AG08395 (cell line): ENCODE measurements at places on chromosomes 11 and 22.

GRCh38 chr11:65185171-65185570 lies 3.4 kb downstream of the CAPN1 start:
- no peak for DNase-seq

- DNase-seq: no peak
Measured at GRCh38 chr11:117425679-117426296, 98.1 kb downstream of the CEP164 start.

DNA sequence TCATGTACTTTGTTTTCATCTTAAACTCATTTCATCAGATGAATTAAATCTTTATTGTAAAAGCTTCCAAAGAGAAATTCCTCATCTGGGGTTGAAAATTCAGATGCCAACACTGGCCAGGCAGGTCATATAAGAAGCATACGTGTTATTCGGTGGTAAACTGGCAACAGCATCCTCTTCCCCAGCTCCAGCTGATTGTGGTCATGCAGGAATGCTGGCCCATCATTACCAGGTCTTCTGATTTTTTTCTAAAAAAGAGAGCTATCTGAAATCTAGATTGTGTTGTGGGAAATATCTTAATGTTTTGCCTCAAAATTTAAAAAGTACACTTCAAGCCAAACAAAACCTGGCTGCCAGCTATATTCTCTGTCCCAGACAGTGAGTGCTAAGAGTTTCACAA lies 53.6 kb downstream of the ARFGAP2 start:
- DNase-seq: no peak

DNA sequence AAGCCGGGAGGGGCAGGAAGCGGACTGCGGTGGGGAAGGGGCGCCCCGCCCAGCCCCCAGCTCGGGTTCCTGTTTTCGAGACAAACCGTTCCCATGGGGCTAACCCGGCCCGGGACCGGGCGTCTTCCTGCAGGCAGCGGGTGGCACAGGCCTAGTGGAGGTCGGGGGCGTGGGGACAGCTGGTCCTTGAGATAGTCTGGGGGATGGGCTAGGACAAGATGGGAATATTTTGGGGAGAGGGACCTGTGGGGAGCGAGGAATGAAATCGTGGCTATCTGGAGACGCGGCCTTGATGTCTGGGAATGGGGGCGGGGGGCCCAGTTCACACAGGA lies 1.2 kb upstream of the RASGRP2 start:
- DNase-seq: no peak
